H4 (cell line): ENCODE measurements at places on chromosomes 7 and 10. TPM values are rescaled to one million over a fixed set of nuclear protein-coding genes. Genes with fewer than 3 reads are reported as not detected.

DNA sequence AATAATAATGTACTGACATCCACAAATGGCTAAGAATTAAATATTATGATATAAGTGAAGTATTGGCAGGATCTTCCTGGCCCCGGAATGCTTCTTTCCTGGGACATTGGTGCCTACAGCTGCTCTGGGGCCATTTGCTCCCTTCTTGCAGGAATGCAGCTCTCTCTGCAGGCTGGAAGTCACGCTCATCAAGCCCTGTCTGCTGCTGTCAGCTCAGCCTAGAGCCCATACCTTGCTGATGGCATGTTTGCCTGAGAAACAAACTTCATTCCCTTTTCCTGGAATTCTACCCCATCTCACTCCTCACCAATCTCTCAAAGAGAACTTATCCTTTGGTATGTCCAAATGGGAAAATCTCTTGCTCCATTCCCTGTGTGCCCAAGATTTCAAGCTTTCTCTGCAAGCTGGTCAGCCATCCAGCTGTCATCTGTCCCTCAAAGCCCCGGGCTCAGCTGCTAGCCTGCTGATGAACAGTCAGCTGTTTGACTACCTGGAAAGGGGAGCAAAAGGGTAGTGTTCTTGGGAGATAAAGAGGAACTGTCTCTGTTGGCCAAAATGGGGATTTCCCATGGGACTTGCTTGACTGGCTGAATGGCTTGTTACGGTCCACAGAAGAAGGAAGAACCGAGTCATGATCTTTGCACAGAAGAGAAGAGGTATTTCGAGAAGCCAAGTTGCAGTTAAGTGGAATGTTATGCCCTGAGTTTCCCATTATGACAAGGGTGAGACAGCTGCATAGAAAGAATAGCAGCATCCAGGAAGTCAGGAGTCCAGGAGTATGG lies 12.0 kb upstream of the RASSF4 start:
- DNase-seq = no peak

The CYP2C19 gene
- total RNA-seq = not detected in 2 replicates

The MOSPD3 gene
- total RNA-seq = 10.1 and 18.5 TPM in 2 replicates

DNA sequence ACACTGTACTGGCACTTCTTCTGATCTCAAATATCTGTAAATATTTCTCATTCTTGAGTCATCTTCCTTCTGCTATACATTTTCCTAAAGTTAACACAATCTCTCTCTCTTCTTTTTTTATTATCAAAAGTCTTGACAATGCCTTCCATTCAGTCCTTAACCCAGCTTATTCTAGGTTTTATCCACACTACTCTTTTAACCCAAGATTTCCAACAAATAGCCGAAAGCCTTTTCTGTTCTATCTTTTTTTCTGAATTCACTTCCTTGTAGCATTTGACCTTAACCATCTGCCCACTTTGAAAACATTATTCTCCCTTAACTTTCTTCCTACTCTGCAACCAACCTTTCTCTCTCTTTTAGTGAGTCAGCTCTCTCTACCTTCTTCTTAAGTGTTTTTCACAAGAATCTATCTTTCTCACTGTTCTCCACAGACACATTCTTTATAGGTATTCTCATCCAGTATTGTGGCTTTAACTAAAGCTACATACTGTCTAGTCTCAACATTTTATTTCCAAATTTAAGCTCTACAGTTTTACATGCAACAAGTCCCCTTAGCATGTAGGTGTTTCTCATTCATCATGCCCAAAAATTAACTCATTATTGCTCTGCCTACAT lies 915.6 kb downstream of the KCNMA1 start:
- DNase-seq = no peak

The CLRN3 gene
- 0.64 TPM in 1 of 2 replicates, not detected in the other for total RNA-seq

- no peak for DNase-seq
Observed at GRCh38 chr7:51357821-51358220, 41.2 kb upstream of the COBL start.

The CPA5 gene
- not detected in 2 replicates for total RNA-seq

GRCh38 chr7:134356421-134356936 lies 39.7 kb upstream of the SLC35B4 start:
- no peak for DNase-seq

The CYP3A5 gene
- total RNA-seq = not detected in 2 replicates

DNA sequence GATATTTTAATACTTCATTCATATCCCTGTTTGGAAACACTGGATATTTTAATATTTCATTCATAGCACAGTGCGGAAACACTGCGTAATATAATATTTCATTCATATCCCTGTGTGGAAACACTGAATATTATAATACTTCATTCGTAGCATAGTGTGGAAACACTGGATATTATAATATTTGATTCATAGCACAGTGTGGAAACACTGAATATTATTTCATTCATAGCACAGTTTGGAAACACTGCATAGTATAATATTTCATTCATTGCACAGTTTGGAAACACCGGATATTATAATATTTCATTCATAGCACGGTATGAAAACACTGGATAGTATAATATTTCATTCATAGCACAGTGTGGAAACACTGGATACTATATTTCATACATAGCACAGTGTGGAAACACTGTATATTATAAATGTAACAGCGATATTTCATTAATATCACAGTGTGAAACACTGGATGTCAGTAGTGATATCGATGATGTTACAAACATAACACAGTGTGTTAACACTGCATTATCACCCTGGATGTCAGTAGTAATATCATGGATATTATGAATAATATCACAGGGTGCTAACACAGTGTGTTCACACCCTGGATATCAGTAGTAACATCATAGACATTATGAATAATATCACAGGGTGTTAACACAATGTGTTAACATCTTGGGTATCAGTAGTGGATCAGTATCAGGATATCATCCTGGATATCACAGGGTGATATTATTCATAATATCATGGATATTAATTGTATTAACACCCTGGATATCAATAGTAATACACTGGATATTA lies 2.9 kb upstream of the TMEM225B start:
- DNase-seq = no peak

The CYP2C8 gene
- not detected in 2 replicates for total RNA-seq

GRCh38 chr10:6729861-6730344 lies 149.8 kb upstream of the PRKCQ start:
- no peak for DNase-seq

DNA sequence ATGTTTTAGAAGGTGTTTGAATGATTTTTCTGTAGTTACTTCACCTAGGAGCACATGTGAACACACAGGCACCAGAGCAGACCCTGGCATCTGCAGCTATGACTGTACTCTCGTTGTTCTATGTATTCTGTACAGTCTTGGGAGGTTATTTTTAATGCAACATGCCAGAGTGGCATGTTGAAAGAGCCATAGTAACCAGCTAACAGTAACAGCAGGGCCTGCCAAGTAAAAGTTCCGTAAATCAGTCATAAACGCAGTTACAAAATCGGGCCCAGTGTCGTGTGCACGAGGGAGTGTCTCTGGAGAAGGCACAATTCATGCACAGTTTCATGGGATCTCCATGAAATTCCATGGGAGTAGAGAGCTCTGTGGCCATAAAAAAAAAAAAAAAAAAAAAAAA lies 108.3 kb upstream of the CDK6 start:
- DNase-seq = no peak

GRCh38 chr10:1199897-1200721 lies 143.9 kb downstream of the WDR37 start:
- no peak for DNase-seq

The C10orf105 gene
- total RNA-seq = not detected in 2 replicates

The POLR2J gene
- 42.0 and 53.2 TPM in 2 replicates for total RNA-seq

DNA sequence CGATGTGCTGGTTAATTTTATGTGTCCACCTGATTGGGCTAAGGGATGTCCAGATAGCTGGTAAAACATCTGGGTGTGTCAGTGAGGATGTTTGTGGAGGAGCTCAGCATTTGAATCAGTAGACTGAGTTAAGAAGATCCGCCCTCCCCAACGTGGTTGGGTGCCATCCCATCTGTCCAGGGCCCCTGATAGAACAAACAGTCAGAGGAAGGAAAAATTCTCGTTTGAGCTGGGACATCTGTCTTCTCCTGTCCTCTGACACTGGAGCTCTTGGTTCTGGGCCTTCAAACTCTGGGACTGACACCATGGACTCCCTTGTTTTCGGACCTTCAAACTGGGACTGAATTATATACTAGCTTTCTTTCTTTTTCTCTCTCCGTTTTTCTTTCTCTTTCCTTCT lies 59.6 kb downstream of the CARD11 start:
- no peak for DNase-seq

DNA sequence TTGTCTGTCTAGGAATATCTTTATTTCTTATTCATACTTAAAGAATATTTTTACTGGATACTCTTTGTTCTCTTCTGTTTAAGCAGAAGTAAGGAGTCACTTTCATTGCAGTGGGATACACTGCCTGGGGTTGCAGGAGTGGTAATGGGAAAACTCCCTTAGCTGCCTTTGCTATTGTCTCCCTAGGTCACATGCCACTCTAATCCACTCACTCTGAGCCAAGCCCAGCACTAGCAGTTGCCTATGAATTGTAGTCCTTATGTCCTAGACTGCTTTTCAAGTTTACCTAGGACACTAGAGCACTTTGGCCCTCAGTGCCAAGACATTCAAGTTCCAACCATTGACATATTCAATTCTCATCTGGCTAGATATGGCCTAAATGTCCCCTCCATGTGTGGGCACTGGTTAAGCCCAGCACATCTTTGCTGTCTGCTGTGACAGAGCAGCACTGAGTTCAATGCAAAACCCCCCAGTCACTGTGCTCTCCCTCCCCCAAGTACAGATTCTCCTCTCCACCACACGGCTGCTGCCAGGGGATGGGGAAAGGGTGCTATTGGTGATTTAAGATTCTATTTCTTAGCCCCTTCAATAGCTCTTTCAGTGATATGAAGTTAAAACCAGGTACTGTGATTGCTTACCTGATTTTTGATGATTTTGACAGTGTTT lies 991.7 kb upstream of the KCND2 start:
- DNase-seq = no peak

GRCh38 chr10:32143302-32143847 lies 87.2 kb upstream of the KIF5B start:
- DNase-seq = no peak

- no peak for DNase-seq
Observed at GRCh38 chr7:47248797-47249196, 333.1 kb downstream of the TNS3 start.

The HPSE2 gene
- not detected in 2 replicates for total RNA-seq

The ERCC6 gene
- total RNA-seq = 4.5 and 5.7 TPM in 2 replicates

DNA sequence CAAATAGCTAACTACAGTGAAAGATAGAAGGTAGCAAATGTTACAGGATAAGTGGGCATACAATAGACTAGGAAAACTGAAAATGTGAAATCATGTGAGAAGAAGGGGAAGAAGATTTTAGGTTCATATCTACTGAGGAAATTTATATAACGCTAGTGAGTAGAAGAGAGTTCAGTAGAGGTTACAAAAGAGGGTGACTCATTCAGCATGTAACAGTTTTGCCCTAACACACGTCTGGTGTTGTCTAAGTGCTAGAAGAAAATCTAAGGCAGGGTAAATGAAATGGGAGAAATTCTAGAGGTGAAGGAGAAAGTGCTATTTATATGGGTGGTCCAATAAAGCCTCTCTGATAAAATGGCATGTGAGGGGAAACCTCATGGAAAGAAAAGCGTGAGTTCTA lies 731.4 kb upstream of the POT1 start:
- peak; percentile 10 for DNase-seq

The LRIT1 gene
- not detected in 2 replicates for total RNA-seq
